ENCODE measurements at places on chromosomes 11 and 22. TPM values are rescaled to one million over a fixed set of nuclear protein-coding genes. Genes with fewer than 3 reads are reported as not detected.

DNA sequence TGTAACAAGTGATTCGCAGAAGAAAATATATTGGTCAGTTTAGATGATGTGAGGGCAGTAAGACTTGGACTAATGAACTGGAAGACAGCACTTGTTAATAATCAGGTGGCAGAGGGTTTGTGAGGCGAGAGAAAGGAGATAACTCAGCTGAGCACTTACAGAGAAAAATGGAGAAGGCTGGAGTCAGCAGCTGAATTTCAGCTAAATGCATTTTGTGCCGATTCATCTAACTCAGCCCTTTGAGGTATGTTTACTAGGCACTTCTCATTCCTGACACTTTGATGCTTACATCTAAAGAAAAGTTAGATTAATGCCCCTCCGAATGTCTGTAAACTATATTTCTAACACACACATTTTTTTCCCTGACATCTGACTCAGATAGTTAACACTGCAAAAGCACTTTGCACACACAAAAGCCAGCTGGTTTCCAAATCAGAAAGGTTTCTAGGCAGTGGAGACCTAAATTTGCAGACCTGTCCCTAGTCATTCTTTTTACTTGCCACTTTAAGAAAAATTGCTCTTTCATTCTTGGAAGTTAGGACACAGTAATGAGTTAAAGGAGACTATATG is 859.5 kb upstream of the CCDC90B start:
- no peak for DNase-seq

Gene PKNOX2
- total RNA-seq, result not detected

DNA sequence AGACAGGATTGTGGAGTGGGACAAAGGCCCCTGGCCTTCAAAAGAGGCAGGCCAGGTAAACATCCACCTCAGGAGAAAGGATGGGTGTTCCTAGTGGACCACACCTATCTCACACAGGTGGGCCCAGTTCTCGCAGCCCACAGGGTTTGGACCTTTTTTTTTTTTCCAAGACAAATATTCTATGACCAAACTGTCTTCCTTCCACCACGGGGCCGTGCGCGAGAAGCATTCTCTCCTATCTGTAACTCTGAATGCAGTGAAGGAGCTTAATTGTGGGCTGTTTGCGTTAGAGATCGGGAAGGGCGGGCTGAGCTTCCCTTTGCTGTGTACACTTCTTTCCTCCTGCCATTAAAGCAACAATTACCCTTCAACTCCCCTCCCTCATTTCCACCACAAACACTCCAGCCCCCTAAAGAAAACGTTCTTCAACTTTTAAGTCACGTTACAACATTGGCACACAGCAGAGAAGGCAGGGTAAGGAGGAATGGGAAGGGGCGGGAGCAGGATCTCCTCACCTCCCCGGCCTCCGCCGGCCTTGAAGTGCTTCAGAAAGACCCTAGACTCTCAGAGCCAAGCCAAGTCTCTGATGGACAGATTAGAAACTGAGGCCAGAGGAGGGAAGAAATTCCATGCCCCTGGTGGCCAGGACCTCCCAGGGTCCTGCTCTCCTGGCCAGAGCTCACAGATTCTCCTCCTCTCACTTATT is 238.4 kb downstream of the BUD13 start:
- no peak for DNase-seq

DNA sequence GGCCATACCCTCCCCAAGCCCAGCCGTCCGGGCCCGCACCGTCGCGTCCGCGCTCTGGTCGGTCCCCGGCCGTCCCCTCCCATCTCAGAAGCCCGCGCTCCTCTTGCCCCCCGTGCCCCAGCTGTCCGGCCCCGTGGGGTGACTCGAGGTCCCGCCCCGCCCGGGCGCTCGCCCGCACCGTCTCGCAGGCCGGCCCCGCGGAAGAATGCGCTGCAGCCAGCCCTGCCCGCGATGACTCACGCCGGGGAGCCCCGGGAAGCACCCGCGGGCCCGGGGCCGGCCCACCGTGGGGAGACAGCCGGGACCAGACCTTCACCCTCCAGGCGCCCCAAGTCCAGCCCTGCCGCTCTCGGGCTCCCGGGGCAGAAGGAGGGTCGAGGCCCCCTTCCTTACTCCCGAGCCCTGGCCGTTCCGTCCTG is 320 bp upstream of the PHLDA2 start:
- peak; percentile 61 for DNase-seq

Gene SLC5A12
- not detected for total RNA-seq

Measured in activated CD4-positive, alpha-beta memory T cell treated with anti-CD3 and anti-CD28 coated beads, Interleukin-2, amount 10 ng/mL, durations not matched to agents 7 days and 5 days (primary cell).